ENCODE measurements at places on chromosomes 7 and 10.

DNA sequence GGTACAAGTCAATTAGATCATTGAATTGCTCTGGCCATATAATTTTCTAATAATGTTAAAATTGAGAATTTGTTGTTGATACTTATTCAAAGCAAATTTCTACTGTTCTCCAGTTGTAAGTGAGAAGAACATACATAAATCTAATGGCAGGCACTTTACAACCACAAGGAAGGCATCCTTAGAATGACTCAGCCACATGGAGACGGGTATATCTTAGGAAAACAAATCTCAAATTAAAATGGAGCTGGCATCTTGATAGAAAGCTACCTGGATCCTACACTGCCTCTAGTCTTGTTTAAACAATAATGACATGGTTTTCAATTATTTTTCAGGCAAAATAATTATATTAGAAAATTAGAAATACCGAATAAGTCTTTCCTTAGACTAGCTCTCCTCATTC, 1183.7 kb upstream of the SORCS1 start:
- DNase-seq = no peak

GRCh38 chr10:23479798-23480473, 41.1 kb downstream of the OTUD1 start:
- DNase-seq = no peak

GRCh38 chr10:105837951-105838350, 1196.9 kb downstream of the SORCS3 start:
- DNase-seq = no peak

DNA sequence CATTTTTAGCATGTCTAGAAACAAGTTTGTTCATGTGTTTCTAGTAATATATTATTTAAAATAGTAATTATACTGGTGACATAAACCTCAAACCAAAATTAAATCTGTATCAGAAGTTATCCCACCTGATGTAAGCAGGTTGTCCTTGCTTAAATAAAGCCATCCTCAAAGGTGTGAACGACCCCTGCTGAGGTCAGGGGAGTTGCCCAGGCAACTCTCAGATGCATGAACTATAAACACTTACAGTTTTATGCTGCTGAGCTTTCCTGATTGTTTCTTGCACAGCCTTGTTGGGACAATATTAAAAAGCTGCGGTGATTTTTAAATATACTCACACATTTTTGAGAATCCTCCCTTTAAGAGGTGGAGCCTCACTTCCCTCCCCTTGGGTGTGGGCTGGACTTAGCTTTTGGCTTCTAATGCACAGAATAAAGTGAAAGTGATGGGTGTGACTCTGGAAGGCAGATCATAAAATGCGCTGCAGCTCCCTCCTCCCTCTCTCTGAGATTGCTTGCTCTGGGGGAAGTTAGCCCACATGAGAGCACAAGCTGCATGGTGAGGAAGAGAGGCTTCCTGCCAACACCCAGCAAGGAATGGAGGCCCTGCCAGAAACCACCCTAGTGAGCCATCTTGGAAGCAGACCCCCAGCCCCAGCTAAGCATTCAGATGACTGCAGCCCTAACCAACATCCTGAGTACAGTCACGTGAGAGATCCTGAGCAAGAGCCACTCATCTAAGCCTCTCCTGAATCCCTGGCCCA, 152.7 kb downstream of the SKIDA1 start:
- no peak for DNase-seq

GRCh38 chr10:24313283-24313682, 104.3 kb downstream of the KIAA1217 start:
- DNase-seq = no peak

DNA sequence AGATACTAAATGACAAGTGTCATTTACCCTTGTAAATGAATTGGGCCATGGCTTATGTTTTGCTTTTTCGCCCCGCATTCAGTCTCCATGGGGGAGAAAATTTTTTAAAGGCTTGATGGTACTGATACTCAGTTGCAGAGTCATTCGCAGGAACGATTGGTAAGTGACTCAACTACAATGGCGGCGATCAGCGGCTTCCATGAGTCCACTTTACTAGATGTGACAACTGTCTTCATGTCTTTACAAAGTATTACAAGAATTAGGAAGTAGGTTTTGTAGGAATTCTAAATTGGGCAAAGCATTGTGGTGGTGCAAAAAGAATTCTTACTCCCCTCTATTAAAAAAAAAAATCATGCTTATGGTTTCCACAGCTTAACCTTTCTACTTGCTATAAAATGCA, 108.8 kb upstream of the ZEB1 start:
- no peak for DNase-seq

GRCh38 chr10:7014721-7015120, 396.1 kb downstream of the SFMBT2 start:
- DNase-seq = no peak

DNA sequence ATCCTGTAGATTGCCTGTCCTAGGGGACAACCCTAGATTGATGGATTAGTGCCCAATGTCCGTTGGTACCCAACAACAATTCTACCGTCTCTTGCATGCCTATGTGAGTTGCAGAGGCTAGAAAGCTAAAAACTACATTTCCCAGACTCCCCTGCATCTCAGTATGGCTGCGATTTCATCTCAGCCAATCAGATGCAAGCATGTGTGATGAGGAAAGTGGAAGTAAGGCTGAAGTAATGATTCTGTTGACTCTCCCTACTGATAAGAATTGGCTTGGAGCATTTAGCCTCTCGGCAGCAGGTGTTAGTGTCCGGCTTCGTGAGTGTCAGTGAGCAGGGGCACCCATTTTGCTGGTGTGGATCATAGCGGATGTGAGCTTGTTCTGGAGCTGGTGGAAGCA, 171.9 kb downstream of the FGFR2 start:
- DNase-seq = no peak
